Stimulated activated CD4-positive, alpha-beta T cell treated with anti-CD3 and anti-CD28 coated beads, Interleukin-12 subunit alpha, Interleukin-12 subunit beta, amount 100 ng/mL, for 4 hours (primary cell): ENCODE measurements at places on chromosomes 7 and 10.

- DNase-seq: no peak
Measured at GRCh38 chr10:82981137-82981723, 1106.2 kb downstream of the NRG3 start.

GRCh38 chr10:131726076-131726880 lies 174.5 kb upstream of the PPP2R2D start:
- no peak for DNase-seq

DNA sequence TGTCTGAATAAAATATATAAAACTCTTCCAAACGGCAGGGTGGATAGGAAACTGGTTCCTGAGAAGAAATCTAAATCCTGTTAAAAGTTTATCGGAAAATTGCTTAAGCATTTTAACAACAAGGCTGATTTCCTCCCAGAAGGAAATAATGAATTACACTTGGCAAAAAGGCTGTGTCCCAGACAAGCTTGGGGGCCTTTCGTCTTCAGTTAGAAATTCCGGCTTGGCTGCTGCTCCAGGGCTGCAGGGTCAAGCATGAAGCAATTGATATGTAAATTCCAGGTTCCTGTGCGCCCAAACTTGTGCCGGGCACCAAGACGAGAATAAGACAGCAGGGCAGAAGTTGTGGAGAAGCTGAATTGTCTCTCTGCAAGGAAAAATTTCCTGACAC lies 38.0 kb upstream of the LBX1 start:
- DNase-seq: no peak

- DNase-seq: no peak
Measured at GRCh38 chr7:7051206-7051877, 131.0 kb upstream of the C1GALT1 start.

DNA sequence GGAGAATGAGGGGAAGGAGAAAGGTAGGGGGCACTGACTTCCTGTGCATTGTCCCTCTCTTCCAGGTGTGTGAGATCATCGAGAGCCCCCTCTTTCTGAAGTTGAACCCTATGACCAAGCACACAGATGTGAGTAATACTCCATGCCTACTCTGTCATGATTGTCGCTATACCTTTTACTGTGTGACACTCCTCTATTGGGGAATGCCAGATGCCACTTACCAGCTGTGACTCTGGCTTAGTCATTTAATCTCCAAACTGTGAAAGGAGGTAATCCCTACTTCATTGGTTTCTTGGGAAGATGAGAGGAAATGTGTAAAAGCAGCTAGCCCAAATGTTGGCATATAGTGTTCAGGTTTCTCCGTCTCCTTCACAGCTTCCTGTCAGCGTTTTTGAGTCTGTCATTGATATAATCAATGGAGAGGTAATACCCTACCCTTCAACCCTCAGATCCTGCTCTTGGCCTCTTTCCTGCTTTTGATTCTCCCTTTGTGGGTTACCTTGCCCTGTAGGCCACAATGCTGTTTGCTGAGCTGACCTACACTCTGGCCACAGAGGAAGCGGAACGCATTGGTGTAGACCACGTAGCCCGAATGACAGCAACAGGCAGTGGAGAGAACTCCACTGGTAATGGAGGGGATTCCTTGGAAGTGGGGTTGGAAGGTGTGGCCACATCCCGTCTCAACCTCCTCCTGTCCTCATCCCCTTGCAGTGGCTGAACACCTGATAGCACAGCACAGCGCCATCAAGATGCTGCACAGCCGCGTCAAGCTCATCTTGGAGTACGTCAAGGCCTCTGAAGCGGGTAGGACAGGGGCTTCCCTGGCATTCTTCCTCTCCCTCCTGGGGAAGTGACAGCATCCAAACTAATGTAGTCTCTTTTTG lies 2.0 kb downstream of the COPS6 start:
- no peak for DNase-seq

DNA sequence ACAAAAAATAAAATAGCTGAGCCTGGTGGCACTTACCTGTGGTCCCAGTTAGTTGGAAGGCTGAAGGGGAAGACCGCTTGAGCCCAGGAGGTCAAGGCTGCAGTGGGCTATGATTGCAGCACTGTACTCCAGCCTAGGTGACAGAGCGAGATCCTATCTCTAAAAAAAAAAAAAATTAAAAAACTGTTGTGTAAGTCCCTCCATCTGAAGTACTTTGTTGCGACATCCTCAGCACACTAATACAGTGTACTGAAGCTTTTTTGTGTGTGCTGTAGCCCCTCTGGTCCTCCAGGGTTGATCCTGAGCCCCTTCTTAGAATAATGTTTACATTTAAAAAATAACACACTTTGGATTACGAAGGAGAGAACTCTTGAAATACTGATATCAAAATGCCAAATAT lies 71.3 kb downstream of the PFKFB3 start:
- DNase-seq: no peak

DNA sequence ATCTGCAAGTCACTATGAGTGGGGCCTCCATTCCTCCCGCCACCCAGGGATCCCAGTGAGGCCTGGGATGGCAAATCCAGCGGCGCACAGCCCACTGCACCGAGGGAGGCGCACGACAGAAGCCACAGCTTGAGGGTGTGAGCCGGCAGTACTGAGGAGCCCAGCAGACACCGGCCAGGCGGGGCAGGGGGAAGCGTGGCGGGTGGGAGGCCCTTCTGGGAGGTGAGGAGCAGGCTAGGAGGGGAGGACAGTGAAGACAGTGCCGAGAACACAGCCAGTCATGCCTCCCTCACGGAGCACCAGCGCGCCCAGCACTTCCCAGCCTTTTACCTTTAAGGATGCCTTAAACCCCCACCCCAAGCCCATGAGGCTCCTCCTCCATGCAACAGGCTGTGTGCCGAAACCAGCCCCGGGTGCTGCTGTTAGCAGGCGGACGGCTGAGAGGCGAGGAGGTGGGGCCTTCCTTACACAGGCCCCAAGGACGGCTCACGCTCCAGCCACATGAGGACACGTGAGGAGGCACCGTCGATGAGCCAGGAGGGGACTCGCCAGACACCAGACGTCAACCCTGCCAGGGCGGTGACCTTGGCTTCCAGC lies 258.5 kb downstream of the PTPRN2 start:
- no peak for DNase-seq

DNA sequence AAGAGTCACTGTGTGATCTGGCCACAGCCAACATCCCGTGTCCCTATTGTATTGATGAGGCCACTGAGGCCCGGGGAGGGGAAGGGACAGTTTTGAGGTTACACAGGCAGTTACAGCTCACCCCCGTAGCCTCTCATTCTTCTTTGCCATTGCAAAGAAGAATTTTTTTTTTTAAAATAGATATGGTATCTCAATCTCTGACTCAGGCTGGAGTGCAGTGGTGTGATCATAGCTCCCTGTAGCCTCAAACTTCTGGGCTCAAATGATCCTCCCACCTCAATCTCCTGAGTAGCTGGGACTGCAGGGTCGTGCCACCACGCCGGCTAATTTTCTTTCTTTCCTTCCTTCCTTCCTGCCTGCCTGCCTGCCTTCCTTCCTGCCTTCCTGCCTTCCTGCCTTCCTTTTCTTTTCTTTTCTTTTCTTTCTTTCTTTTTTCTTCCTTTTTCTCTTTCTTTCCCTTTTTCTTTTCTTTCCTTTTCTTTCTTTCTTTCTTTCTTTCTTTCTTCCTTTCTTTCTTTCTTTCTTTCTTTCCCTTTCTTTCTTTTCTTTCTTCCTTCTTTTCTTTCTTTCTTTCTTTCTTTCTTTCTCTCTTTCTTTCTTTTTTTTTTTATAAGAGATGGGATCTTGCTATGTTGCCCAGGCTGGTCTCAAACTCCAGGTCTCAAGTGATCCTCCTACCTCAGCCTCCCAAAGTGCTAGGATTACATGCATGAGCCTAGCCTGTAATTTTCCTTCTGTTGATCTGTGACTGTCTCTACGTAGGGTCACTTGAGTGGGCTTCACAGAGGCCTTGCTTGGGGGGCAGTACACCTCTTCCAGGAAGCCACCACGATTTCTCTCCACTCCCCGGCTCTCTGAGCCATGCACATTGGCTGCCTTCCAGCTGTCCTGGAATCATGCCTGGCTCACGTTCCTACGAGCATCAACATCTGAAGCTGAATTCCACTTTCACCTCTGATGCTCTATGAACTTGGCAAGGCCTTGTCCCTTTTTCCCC lies 31.3 kb downstream of the TMEM270 start:
- DNase-seq: no peak

GRCh38 chr7:49060743-49061142 lies 136.4 kb downstream of the CDC14C start:
- no peak for DNase-seq

- DNase-seq: no peak
Measured at GRCh38 chr10:70090951-70091350, 38.3 kb downstream of the MACROH2A2 start.

GRCh38 chr7:13174991-13175390 lies 487.6 kb downstream of the ARL4A start:
- DNase-seq: no peak

GRCh38 chr10:14598809-14599764 lies 175.6 kb downstream of the FAM107B start:
- no peak for DNase-seq

- DNase-seq: peak; percentile 49
Measured at GRCh38 chr7:30135301-30136116, 723 bp downstream of the MTURN start.

DNA sequence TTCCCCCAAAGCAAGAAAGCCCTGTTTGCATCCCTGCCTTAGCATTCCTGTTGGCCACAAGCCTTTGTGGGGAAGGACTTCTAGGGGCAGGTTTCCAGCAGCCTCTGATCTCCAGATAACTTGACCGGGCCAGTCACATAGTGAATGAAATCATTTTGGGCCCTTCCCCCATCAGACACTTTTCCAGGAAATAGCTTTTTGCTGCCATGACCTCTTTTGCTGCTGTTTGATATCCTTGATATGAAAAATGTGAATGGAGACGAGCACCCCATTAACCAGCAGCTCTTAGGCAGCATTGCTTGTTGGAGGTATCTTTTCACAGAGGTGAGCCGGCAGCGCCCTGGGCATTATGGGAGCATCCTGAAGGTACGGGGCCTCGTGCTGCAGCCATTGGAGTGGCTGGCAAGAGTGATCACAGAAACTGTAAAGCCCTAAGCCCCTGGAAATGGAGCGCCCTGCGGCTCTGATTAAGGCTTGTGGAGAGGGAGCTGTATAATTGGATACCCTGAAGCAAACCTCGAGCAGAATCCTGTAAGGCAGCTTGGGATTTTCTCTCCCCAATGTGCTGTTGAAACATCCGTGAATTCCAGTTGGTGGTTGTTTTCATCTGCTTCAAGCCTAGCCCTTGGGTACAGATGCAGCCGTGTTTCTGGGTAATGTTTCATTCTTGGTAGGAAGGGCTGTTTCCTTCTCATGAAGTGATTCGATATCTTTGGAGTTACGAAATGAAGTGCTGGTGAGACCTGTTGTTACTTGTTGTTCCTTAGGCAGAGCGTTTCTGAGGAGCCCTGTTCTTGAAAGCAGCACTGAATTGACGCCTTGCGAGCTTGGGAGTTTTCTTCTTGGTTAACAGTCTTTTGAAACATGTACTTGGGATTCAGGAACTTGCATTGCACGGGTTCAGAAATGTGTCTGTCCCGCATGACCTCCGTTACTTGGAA lies 179.0 kb downstream of the PTEN start:
- no peak for DNase-seq

DNA sequence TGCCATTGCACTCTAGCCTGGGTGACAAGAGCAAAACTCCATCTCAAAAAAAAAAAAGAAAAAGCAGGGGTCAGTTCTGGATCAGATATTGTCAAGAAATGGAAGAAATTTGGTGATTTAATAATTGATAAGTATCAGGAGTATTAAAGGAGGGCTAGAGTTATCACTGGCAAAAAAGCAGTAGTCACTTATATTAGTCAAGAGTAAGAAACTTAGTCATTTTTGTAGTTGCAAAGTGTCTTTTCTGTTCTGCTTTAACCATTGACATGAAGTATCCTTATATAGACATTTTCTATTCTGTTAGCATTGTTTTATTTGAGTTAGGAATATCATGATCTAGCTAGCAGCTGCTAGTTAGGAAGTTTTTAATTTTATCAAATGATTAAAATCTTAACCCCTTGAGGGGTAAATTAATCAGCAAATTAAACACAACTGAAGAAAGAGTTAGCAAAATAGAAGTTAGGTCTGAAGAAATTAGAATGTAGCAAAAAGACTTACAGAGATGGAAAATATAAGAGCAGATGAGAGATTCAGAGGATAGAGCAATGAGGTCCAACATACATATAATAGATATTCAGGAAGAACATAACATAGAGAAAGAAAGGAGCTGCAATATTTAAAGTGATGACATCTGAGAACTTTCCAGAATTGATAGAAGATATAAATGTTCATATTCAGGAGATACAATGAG lies 7.3 kb upstream of the CCDC6 start:
- no peak for DNase-seq

- DNase-seq: no peak
Measured at GRCh38 chr10:397321-398068, 262.2 kb downstream of the ZMYND11 start.

GRCh38 chr7:133750287-133750686 lies 376.9 kb upstream of the LRGUK start:
- no peak for DNase-seq

GRCh38 chr10:81127931-81128330 lies 590.2 kb downstream of the SH2D4B start:
- no peak for DNase-seq

DNA sequence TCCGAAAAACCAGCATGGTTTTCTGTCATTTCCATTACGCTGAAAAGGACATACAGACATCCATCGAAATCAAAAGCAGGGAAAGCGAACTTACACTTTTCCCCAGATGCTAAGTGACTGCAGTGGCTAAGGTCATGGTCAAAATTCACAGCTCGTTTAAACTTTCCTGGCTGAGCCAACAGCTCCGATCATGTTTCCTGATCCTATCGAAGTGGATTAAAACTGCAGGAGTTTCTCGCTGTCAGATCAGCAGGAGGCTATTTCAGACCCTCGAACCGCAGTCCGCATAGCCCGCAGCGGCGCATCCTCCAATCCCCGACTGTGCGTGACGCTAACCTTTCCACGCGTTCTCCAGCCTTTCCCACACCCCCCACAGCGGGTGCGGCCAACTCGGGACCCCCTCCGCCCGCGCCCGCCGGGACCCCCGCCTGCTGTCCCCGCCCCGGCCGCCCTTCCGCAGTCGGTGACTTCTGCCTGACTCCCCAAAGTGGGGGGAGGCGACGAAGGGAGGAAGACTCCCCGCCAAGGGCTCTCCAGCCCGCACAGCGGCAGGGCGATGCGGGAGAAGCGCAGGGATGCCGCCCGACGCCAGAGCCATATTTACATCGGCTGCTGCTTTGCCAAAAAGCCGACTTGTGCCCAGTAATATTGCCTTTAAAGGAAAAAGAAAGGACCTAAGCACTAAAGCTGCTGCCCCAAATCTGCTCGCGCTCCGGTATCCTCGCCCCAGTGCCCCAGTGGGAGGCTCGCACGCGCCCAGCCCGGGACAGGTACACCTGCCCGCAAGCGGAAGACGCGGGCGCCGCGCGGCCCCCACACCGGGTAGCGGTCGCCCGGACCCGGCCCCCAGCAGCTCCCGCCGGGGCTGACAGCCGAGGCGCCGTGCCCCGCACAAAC lies 1.2 kb downstream of the PIP4K2A start:
- DNase-seq: peak; percentile 44

GRCh38 chr10:110076559-110077318 lies 69.0 kb downstream of the ADD3 start:
- no peak for DNase-seq

GRCh38 chr10:61279400-61279799 lies 173.8 kb downstream of the TMEM26 start:
- DNase-seq: no peak

- DNase-seq: no peak
Measured at GRCh38 chr7:30789334-30789711, 18.1 kb downstream of the MINDY4 start.

GRCh38 chr7:114084472-114085312 lies 165.9 kb upstream of the PPP1R3A start:
- DNase-seq: no peak
